Suppressor macrophage (primary cell): ENCODE measurements at places on chromosomes 7 and 10.

DNA sequence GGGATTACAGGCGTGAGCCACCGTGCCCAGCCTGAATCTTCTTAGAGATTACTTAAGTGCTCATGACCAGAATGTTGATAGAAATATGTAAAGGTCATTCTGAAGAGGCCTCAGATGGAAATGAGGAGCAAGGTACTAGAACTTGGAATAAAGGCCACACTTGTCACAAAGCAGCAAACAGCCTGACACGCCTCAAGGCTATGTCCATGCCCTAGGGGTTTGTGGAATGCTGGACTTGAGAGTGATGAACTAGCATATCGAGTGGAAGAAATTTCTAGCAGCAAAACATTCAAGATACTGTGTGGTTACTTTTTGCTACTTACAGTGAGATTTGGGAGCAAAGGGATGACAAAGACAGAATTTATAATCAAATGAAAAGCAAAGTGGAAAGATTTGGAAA lies 39.0 kb downstream of the ZNF438 start:
- DNase-seq: no peak

DNA sequence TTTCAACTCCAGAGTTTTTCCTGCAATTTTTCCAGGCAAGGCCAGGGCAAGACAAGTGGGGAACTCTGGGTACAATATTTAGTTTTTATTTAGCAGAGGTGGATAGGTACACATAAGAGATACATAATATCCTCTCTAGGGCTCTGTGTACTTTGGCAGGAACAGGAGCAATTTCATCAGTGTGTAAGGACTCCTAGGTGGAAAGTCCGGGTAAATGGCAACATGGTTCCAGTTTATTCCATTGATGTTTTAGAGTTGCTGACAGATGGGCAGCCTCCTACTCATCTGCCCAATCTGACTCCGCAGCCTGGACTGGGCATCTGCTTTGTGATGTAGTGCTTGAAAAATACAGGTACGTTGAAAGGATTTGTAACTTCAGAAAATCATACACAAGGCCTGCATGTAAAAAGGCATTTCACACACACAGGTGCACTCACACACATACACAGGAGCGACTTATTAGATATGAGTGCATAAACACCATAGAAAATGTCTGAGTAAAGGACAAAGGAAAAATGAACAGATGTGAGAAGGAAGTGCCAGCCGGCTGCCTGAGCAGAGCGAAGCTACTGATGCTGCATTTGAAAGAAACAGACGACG lies 5.7 kb downstream of the PON1 start:
- no peak for DNase-seq

DNA sequence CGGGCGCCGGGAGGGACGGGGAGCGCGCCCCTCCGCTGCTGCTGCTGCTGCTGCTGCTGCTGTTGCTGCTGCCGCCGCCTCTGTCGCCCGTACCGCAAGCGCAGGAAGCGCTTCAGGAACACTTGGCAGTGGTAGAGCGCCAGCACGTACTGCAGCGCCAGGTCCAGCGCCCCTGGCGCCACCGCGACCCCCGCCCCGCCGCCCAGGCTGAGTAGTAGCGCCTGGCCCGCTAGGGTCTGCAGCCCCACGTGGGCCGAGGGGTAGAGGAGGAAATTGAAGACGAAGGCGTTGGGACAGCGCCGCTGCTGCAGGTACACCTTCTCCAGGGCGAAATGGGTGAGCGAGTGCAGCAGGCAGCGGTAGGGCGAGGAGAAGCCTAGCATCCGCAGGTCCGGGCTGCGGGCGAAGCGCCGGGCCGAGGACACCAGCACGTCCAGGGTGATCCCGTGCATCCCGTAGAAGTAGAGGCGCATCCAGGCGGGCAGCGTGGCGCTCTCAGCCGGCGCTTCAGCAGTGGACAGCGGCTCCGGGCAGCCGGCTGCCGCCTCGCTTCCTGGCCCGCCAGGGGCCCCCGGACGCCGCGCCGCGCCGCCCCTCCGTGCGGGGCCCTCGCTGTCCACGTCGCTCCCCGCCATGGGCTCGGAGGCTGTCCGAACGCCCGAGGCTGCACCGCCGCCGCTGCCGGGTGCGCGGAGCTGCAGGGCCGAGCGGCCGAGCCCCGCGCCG lies at the start of gene TMEM229A:
TMEM229A (minus strand) TSS at position 699 of the 726 bp plus-strand sequence; CDS start at position 635, 64 bp downstream.
- no peak for DNase-seq

GRCh38 chr7:13981070-13981469 lies 8.4 kb downstream of the ETV1 start:
- DNase-seq: peak; percentile 9

- peak; percentile 43 for DNase-seq
Measured at GRCh38 chr10:15419279-15419874, 48.3 kb upstream of the FAM171A1 start.

DNA sequence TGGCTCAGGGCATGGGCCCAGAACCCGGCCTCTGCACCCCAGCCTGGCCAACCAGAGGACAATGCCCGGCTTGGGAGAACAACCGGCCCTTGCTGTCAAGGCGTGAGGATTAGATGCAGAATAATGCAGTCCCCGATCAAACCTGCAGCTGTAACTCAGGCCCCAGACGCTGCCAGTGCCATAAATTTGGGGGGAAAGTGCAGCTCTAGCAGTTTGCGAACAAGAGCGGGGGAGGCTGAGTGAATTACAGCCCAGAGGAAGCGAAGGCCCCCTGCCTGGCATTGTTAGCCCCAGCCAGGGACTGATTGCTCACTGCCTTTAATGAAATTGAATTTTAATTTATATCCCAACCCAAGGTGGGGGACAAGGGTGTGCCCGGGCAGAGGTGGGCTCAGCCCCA lies 38.0 kb upstream of the GNA12 start:
- DNase-seq: no peak
